ENCODE measurements at places on chromosomes 3 and 15. TPM values are rescaled to one million over a fixed set of nuclear protein-coding genes. Genes with fewer than 3 reads are reported as not detected.

GRCh38 chr15:78048628-78048920, 28.9 kb downstream of the TBC1D2B start:
- no peak for DNase-seq

GRCh38 chr3:154224866-154225265, 99.4 kb downstream of the DHX36 start:
- no peak for DNase-seq

- no peak for DNase-seq
Observed at GRCh38 chr3:9396301-9396631, 1.1 kb upstream of the SETD5 start.

DNA sequence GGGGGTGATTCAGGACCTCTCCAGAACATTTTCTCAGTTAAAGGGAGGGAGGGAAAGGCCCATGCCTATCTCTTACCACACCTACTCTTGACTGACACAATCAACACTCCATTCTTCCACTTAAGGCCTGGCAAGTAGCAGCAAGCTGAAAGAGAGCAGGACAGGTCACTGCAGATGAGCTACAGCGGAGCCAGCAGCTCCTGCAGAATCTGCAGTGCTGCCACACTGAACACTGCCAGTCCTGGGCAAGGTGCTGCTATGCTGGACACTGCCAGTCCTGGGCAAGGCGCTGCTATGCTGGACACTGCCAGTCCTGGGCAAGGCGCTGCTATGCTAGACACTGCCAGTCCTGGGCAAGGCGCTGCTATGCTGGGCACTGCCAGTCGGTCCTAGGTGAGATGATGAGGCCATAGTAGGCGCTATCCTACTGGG, 143.7 kb downstream of the MYLK start:
- no peak for DNase-seq

- DNase-seq, result no peak
Observed at GRCh38 chr3:104873331-104873730, 493.4 kb upstream of the ALCAM start.

GRCh38 chr15:50117431-50118027, 1.5 kb downstream of the ATP8B4 start:
- DNase-seq, result no peak

GRCh38 chr3:148816981-148817525, 10.6 kb upstream of the CPB1 start:
- no peak for DNase-seq

- DNase-seq, result no peak
Observed at GRCh38 chr15:101359365-101359947, 64.4 kb upstream of the SNRPA1 start.

DNA sequence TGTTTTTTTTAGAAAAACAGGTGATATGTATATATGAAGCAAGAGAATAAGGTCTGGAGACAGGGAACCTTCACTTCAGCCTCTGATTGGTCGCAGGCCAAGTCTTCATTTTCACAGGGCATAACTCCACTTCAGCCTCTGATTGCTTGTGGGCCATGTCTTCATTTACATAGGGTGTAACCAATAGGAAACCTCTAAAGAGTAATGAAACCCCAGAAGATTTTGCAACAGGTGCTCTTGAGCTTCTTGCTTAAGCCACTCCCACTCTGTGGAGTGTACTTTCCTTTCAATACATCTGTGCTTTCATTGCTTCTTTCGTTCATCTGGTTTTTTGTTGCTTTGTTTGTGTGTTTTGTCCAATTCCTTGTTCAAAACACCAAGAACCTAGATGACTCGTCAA, 22.6 kb upstream of the SCG3 start:
- no peak for DNase-seq

The ITIH4 gene
- 16.3 TPM for total RNA-seq

GRCh38 chr3:104101736-104102135, 1265.0 kb upstream of the ALCAM start:
- no peak for DNase-seq

- no peak for DNase-seq
Observed at GRCh38 chr15:50166216-50166615, 15.8 kb upstream of the SLC27A2 start.

GRCh38 chr3:131912255-131912654, 122.6 kb downstream of the CPNE4 start:
- DNase-seq, result no peak

GRCh38 chr3:185649414-185649813, 63.3 kb downstream of the SENP2 start:
- DNase-seq, result no peak

GRCh38 chr15:63636518-63637061, 39.4 kb downstream of the FBXL22 start:
- DNase-seq, result no peak

The ZNF501 gene
- total RNA-seq, result 7.2 TPM

The PSMA4 gene
- 108 TPM for total RNA-seq

GRCh38 chr15:90481023-90481422, 48.7 kb upstream of the CRTC3 start:
- DNase-seq, result no peak

The ZNF385D gene
- 32.3 TPM for total RNA-seq

The PLXNB1 gene
- 121 TPM for total RNA-seq

DNA sequence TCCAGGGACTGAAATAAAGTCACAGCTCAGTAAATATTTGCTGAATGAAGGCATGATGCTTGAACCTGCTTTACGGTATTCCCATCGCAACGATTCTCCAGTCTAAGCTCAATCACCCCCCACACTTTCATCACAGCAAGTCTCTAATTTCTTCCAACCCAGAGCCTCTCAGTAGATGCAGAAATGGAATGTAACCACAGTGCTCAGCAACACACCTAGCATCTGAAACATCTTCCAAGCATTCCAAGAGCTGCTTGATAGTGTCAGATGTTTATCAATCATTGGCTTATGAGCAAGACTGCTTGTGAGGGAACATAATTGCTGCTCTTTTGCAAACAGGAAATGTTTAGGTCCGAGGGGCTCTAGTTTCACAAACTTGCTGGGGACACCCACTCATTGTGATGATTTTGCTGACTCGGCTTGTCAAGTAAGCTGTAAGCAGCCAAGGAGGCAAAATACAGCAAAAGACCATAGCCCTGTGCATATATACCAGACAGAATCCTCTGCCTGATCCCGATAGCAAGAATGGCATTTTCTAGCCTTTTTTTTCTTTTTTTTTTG, 751.2 kb downstream of the NR2F2 start:
- DNase-seq, result no peak

DNA sequence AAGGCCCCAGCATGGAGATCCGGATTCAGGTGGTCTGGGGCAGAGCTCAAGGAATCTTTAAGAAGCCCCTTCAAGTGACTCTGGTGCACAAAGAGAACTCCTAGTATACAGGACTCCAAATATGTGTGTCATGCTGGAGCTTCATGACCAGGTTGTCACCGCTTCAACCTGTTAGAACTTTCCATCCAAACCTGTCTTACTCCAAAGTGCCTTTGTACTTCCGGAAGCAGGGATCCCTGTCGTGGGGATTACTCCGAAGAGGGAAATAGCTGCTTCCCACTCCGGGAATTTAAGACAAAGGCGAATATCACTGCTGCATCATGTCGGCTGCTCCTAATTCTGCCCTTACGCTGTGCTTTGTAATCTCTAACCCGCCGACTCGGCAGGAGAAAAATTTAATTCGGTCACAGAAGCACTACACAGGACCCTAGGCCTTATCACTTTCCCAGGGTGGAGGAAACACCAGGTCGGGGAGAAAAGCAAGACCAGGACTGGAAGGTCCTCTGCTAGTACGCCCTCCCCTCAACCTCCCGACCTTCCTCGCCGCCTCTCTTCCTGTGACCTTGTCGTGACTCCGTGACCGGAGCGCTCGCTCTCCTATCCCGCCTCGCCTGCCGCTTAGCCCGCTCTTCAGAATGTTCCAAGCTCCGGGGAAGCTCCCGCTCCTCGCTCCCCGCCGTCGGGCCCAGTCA, 730 bp downstream of the HIGD1A start:
- DNase-seq, result peak; percentile 65

DNA sequence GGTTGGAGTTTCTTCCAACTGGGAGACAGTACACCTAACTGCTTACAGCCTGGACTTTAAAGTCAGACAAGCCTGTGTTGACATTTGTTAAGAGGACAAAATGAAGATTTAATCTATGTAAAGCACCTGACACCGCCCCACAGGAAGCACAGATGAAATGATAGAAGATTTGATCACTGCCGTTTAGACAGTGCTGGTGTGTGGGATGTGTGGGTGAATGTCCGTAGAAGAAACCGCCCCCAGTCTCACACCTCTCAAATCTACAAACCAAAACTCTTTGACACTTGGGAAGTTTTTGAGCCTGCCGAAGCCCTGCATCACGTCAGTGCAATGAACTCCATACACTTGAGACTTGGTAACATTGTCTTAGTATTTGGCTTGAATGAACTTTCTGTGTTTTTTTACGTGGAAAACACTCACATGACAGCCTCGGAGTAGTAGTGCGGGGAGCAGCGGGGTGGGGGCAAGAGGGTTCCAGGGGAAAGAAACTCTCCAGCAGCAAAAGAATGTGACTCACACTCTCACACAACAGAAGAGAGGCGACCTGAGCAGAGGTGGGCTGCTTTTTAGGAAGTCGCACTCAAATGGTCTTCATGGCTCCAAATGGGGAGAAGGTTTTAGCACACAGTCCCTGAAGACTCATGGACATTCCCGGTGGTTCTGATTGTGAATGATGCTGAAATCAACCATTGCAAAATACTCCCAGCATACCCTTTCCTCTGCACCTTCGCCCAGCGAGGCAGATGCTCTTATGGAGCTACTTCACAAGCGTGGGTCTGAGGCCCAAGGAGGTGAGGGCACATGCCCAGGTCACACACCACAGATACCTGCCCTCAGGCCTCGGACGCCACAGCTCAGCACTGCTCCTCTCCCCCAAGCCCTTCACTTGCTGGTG, 79.2 kb downstream of the SRGAP3 start:
- no peak for DNase-seq

GRCh38 chr15:67180514-67181191, 73.8 kb downstream of the AAGAB start:
- peak; percentile 42 for DNase-seq

The TOP2B gene
- 125 TPM for total RNA-seq

GRCh38 chr3:185763347-185764005, 61.4 kb downstream of the IGF2BP2 start:
- DNase-seq, result no peak

The SLC9A9 gene
- total RNA-seq, result 16.0 TPM

The CHRM5 gene
- total RNA-seq, result 0.18 TPM

- no peak for DNase-seq
Observed at GRCh38 chr3:193686665-193687483, 93.9 kb downstream of the OPA1 start.

The KLF13 gene
- total RNA-seq, result 85.9 TPM

The ACP3 gene
- total RNA-seq, result 2.9 TPM

The PLSCR5 gene
- not detected for total RNA-seq

GRCh38 chr3:107718547-107718946, 195.8 kb downstream of the BBX start:
- no peak for DNase-seq

The PROS1 gene
- 261 TPM for total RNA-seq

DNA sequence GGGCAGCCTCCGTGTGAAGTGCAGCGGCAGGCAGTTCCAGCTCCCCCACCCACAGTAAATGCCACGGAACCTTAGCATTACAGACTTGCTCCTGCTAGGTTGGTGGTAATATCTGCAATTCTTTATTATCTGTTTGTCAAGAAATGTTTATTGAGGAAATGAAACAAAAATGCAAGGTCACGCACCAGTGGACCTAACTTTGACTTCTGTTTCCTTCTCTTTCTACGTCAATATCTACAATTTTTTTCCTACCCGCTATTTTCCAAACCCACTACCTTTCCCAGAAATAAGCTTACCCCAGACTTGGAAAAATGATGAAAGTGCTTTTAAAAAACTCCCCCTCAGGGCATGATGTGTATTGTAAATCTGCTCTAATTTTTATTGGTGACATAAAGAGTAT, 18.9 kb downstream of the ILDR1 start:
- no peak for DNase-seq

- DNase-seq, result peak; percentile 89
Observed at GRCh38 chr15:93087825-93088199, 1.2 kb downstream of the RGMA start.

- peak; percentile 60 for DNase-seq
Observed at GRCh38 chr3:126961791-126962461, 21.0 kb upstream of the PLXNA1 start.

- DNase-seq, result no peak
Observed at GRCh38 chr3:57583544-57583943, 13.6 kb downstream of the ARF4 start.

DNA sequence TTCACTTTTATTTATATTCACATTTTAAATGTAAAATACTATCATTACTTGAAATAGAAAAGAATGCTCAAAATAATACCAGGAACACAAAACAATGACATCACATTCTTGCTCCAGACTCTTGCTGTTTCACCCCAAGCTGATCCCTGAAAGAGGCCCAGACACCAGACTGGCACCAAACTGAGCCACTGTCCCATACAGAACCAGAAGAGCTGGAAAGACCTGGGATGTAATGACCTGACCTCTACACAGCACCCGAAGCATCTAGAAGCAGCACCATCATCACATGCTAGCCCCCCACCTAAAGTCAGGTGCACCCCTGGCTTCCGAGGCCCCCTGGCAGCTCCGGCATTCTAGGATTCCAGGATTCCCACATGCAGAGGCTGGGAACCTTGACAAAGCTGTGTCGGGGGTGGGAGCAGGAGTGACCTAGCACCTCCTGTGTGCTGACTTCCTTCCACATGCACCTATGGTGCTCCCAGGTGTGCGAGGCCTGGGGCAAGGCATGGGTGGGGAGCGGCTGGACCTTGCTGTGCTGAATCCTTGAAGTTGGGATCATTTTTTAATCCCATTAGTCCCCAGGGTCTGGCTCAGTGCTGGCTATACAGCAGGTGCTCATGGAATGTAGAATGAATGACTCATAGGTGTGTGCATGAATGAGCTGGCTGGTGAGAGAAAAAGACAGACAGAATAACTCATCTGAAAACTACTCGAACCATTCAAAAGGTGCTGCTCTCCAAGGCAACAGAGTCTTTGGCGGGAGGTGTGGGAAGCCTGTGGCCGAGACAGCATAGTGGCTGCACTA, 144.7 kb upstream of the IQSEC1 start:
- DNase-seq, result no peak

DNA sequence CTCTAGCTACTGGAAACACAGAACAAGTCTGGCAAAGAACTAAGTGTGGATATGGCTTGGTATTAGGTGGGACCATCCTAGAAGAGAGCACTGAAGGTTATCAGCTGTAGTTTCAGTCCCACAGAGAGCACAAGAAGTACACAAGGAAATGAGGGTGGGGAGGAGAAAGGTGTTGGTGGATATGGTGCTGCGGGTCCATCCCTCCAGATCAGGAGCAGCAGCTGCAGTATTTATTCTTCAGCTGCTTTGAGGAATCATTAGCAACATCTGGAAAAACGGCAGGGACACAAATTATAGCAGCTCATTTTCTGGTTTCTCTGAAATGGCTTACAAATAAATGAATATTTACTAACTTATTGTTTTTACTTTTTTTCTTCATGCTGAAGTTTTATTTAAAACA, 29.0 kb downstream of the CD80 start:
- DNase-seq, result no peak

Measured in sciatic nerve (tissue), 2 donors.